ENCODE measurements at places on chromosomes 1 and 21.

DNA sequence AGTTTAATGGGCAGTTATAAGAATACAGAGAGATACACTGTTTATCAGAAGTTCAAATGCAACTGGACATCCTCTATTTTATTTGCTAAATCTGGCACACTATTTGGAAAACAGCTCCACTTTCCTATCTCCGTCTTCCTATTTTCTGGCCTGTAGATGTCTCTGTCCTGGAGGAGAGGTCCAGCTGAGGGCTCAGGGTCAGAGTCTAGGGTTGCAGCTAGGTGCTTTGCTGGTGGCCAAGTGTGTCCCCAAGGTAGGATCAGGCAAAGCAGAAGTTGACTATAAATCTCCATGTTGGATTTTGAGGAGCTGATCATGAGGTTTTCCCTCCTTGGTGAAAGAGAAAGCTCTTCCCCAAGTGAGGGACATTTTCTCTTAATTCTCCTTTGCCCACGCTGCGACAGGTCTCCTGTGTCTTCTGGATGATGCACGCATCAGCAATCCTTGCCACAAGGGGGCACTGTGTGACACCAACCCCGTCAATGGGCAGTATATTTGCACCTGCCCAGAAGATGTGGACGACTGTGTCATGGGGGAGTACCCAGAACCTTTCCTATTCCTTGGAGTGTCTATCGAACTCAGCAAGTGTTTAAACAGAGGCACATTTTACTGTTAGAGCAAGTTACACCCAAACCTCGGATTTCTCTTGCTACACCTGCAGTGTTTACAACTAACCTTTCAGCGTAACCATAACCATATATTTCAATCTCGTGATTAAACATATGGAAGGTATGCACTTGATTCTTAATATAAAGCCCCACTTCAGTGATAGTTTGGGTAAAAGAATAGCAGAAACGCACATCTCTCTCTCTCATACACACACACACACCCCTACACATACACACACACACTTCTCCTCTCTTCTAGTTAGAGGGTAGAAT, 10.2 kb downstream of the ADAM30 start:
- no peak for DNase-seq

GRCh38 chr21:46325073-46325912, 1.3 kb downstream of the PCNT start:
- no peak for DNase-seq

GRCh38 chr1:14929547-14930246, 223.8 kb upstream of the TMEM51 start:
- no peak for DNase-seq

GRCh38 chr21:38861989-38862683, 56.4 kb downstream of the ETS2 start:
- DNase-seq = no peak

- DNase-seq = no peak
Observed at GRCh38 chr1:25556791-25557476, 13.5 kb downstream of the LDLRAP1 start.

DNA sequence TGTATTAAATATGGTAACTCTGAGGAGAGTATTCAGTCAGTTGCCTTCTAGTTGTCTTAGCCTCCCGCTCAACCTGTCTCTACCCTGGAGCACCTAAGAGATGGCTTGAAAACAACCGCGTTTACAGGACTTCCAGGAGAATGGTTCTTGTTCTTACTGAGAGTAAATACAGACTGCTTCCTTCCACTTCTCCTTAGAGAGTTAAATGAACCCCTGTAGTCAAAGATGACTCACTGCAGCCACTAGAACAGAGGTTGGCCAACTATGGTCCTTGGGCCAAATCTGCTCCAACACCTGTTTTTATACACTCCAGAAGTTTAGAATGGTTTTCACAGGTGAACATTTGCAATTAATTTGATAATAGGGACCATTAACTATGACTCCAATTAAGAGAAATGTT, 60.1 kb upstream of the ASB17 start:
- DNase-seq = no peak

DNA sequence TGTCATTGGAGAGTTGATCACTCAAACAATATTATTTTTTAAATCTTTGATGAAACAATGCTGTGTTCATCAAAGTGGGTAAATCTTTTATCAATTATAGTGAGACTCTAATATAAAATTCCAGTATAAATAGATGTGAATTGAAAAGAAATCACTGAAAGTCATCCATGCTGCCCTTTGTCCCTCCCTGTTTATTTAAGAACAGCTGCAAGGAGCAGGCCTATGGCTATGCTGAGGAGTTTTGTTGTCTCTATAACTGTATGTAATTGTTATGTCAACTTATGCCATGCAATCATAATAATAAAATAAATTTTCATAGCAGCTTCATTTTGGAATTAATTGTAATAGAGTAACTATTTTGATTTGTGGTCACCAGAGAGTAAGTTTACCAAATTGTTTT, 1272.4 kb upstream of the ADGRL4 start:
- no peak for DNase-seq

DNA sequence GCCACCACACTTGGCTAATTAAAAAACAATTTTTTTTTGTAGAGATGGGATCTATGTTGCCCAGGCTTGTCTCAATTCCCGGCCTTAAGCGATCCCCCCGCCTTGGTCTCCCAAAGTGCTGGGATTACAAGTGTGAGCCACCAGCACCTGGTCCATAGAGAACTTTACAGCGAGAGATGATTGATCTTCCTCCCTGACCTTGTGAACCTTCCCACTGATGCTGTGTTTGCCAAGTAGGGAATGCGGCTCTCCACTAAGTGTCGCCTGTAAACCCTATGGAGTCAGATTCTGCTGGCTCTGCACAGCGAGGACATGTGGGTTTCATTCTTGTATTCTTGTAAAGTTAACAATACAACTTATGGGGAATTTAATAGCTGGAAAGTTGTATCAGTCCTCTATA, 81.3 kb upstream of the LYST start:
- no peak for DNase-seq

- DNase-seq = no peak
Observed at GRCh38 chr1:181503171-181503810, 20.0 kb downstream of the CACNA1E start.

DNA sequence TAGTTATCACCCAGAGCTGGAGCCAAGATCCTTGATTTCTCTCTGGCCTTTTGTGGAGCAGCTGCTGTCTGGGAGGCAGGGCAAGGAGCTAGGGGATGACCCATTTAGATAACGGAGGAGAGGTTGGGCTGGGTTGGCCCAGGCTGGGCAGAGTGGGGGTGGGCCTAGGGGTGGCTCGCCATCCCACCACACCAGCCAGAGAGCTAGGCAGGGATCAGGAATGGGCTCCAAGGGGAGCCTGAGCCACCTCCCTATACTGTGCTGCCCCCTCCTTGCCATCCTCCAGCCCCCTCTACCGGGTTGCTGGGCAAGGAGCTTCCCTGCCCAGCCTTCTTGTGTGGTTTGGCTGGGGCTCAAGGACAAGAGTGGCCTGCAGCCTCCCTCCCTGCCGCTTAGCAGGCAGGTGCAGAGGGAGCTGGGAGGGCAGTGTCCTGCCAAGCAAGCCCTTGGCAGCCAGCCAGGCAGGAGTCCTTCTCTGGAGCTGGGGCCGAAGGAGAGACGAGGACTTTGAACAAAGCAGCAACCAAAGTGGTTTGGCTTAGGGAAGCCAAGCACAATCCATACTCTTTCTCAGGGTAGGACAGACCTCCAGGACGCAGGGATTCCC, 4.1 kb downstream of the NUAK2 start:
- no peak for DNase-seq
